ENCODE measurements at places on chromosomes 11 and 22.

DNA sequence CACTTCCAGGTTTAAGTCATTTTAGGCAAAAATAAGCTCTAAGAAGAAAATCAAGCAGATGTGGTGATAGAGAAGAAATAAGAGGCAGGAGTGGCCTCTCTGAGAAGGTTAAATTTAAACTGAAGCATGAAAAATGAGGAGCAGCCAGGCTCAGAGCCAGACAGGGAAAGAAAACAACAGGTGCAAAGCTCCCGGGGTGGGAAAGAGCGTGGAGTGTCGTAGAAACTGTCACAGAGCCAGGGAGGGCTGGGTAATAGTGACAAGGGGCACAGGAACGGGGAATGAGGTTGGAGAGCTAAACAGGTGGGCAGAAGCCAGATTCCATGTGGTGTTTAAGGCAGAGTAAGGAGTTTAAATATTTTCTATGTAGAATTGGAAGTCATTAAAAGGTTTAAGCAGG is 132.1 kb upstream of the BLID start:
- DNase-seq, result no peak

GRCh38 chr22:23574371-23574811 is 5.7 kb downstream of the IGLL1 start:
- DNase-seq, result no peak

GRCh38 chr11:92180664-92181251 is 43.9 kb upstream of the FAT3 start:
- no peak for DNase-seq

DNA sequence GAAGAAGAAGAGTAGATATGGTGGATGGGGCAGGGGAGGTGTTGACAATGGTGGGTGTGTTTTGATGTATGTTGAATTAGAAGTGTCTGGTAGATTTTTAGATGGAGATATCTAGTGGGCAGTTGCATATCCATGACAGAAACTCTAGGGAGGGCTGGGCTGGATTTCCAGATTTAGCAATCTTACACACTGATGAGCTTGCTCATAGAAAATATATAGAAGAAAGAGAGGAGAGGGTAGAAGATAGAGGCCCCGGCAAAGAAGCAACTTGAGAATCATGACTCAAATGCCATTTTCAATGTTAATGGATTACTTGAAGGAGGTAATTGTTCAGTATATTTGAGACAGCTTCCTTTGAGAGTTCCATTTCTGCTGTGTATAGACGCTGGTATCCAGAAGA is 8.2 kb downstream of the REXO2 start:
- DNase-seq, result no peak

DNA sequence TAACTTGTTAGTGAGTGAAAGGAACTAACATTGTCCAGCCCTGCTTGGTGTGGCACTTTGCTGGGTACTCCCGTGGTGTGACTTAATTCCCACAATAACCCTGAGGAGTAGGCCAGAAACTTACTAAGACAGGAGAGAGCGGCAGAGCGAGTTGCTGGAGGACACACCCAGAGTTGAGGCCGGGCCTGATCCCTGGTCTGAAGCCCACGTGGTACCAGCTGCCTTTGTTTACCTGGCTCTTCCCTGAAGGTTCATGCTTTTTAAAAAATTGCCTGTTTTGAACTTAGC is 594 bp downstream of the MPST start:
- DNase-seq, result no peak

DNA sequence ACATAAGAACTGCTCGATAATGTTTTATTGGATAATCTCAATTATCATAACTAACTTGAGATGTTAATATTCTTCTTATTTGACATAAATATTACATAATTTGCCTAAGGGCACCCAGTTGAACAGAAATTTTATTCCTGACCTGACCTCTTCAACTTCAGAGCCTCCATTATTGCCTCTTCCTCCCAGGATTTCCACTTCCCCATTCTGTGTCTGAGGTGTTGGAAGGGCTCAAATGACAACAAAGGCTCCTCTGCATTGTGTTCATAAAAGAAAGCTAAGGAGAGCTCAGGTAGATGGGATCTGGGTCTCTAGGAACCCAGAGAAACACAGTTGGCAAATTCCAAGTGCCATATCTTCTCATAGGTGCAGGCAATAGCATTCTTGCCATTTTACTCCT is 61.2 kb upstream of the ARHGAP20 start:
- no peak for DNase-seq

GRCh38 chr22:45638834-45639746 is 32.5 kb upstream of the ATXN10 start:
- DNase-seq, result no peak

- no peak for DNase-seq
Observed at GRCh38 chr22:37119872-37120271, 10.4 kb upstream of the TMPRSS6 start.

DNA sequence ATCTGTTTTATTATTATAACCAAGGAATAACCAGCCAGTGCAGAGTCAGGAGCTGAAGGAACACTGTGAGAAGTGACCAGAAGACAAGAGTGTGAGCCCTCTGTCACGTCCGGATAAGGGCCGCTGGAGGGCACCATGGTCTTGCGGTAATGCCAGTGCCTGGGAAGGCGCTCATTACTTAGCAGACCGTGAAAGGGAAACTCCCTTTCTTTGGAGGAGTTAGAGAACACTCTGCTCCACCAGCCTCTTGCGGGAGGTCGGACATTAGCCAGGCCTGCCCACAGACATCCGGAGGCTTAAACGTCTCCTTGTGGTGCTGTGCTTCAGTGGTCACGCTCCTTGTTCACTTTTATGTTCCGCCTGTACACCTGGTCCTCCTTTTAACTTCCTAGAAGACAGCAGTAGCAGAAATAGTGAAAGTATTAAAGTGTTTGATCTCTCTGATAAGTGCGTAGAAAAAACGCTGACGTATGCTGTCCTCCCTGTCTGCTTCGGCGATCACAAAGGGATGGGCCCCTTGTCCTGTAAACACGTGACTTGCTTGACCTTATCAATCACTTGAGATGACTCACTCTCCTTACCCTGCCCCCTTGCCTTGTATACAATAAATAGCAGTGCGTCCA is 120.6 kb upstream of the LMO1 start:
- DNase-seq, result no peak

- DNase-seq, result no peak
Observed at GRCh38 chr11:16881074-16881709, 133.0 kb downstream of the PLEKHA7 start.

- no peak for DNase-seq
Observed at GRCh38 chr22:42188808-42189447, 58.3 kb upstream of the CYP2D6 start.

GRCh38 chr11:4991060-4991459 is 3.6 kb upstream of the OR51L1 start:
- no peak for DNase-seq

- no peak for DNase-seq
Observed at GRCh38 chr22:22759371-22759770, 115.0 kb downstream of the GGTLC2 start.

GRCh38 chr11:69423611-69424385 is 57.7 kb upstream of the LINC01488 start:
- no peak for DNase-seq

GRCh38 chr11:61712846-61713245 is 32.7 kb downstream of the DAGLA start:
- DNase-seq, result no peak

DNA sequence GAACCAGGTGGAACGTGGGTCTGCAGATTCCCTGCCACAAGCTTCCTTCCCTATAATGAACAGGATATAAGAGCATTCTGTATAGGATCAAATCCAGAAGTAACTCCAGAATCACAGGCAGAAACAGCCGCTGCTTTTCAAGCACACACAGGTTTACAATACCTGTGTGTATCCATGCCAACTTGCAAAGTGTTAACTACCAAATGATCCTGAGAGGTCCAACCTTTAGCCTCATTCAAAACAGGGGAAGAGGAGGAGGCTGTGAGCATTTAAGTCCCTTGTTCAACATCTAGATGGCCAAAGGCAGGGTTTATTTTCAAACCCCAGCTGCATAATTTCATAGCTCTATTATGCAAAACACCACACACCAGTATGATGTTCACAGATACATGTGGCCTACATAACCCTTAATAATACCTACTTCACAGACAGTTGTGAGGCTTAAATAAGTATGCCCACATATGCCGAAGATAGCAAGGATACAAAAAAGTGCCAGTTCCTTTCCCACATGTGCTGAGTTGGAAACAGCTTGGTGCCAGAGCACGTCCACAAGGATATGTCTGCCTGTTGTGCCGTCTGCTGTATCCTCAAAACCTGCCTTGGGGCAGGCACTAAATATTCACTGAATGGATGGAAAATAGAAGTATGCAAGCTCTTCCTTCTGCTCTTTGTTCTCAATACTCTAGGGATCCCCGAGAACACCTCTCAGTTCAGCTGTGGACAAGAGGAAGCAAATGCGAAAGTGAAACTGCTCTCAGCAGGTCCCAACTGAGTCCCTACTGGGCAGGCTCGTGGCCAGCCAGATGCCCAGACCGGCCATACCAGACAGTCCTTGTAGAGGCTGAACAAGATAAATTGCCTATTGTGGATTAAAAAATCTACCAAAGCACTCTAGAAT is 66.8 kb downstream of the LARGE1 start:
- peak; percentile 2 for DNase-seq

GRCh38 chr11:64305691-64306562 is 603 bp downstream of the ESRRA start:
- peak; percentile 73 for DNase-seq

- DNase-seq, result no peak
Observed at GRCh38 chr11:14189874-14190273, 169.1 kb downstream of the RRAS2 start.

DNA sequence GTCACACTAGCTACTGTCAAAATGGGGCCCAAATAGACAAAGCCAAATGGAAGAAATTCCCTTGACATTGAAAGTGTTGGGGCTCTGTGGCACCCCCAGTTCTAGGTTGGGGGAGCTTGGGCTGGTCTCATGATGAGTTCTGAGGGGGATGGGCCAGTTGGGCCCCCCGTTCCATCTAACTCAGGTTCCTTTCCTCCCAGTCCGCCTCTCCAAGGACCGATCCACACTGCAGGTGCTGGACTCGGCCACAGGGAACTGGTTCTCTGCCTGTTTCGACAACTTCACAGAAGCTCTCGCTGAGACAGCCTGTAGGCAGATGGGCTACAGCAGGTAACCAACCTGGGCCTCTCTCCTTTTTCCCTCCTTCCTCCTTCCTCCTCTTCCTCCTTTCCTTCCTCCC is 17.7 kb upstream of the SMIM35 start:
- no peak for DNase-seq

GRCh38 chr22:31120642-31121041 is 2.1 kb upstream of the INPP5J start:
- DNase-seq, result no peak

DNA sequence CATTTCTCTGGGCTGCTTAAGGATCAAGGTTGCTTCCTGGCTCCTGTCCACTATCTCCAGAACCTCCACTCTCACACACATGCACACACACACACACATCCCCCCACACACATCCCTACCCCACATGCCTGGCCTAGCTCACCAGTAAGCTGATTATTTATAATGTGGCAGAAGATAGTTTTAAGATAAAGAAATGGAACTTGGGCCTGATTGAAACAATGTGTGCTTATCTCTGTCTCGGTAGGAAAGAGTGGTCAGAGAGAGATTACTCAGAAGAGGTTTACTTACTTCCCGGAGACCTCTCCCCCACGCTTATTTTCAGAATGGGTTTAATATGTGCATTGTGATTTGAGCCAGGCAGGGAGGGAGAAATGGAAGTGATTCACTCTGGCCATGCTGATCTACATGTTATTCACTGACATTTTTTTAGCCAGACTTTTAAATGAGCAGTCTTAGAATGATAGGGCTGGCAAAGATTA is 422.4 kb downstream of the TENM4 start:
- DNase-seq, result no peak

DNA sequence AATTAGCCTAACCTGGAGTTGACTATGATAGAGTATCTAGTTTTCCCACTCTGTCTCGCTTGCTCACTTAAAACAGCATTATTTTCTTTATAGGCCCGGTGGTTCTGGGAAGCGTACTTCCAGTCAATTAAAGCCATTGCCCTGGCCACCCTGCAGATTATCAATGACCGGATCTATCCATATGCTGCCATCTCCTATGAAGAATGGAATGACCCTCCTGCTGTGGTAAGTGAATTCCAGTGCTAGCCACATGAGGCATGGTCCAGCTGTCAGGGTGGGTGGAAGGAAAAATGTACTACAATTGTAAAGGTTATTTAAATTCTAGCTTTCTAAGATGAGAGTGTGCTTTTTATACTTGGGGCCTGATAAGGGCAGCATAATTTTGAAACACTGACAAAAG is 76.0 kb downstream of the EXT2 start:
- DNase-seq, result no peak

- DNase-seq, result peak; percentile 3
Observed at GRCh38 chr22:40156001-40156516, 21.7 kb upstream of the TNRC6B start.

GRCh38 chr11:19632499-19632834 is 80.2 kb upstream of the NAV2 start:
- DNase-seq, result no peak

- DNase-seq, result no peak
Observed at GRCh38 chr11:65558002-65558929, at the start of gene LTBP3. Gene LTBP3 (minus strand): TSS chr11:65558359. CDS start chr11:65557959, 400 bp downstream.

DNA sequence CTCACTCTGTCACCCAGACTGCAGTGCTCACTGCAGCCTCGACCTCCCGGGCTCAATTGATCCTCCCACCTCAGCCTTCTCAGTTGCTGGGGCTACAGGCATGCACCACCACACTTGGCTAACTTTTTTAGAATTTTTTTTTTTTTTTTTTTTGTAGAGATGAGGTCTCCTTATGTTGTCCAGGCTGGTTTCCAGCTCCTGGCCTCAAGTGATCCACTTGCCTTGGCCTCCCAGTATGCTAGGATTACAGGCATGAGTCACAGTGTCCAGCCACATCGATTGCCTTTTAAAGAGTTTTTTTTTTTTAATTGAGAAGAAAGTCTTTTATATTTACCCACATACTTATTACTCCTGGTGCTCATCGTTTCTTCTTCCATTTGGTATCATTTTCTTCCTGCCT is 30.0 kb downstream of the PARVG start:
- DNase-seq, result no peak

- DNase-seq, result peak; percentile 18
Observed at GRCh38 chr11:503179-503981, 3.7 kb downstream of the RNH1 start.

- DNase-seq, result no peak
Observed at GRCh38 chr22:29071261-29072045, 1.4 kb upstream of the KREMEN1 start.

GRCh38 chr11:111937844-111938243 is 701 bp downstream of the DIXDC1 start:
- no peak for DNase-seq

DNA sequence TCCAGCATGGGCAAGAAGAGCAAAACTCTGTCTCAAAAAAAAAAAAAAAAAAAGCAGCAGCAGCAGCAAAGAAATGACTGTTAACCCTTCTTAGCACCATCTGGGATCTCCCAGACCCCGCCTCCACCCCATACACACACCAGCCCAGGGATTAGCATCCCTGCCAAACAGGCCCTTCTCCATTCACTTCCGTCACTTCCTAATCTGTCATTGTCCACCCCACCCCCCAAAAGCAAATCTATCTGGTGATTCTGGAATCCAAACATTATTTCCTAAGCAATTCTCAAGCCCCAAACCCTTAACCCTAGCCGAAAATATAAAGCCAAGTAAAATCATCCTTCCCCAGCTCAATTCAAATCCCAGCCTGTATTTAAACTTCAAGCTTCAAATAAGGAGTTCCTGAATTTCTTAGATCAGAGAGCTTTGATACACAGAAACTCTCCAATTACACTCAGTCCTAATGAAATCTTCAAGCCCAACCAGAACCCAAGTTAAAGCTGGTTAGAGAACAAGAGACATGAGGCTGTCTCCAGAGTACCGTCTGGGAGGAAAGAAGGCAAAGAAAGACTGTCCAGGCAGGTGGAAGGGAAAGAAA is 6.0 kb upstream of the AHNAK start:
- DNase-seq, result no peak

GRCh38 chr22:42915980-42916765 is 59.1 kb upstream of the ARFGAP3 start:
- DNase-seq, result no peak
